Substantia nigra (tissue), 51 donors: ENCODE measurements at places on chromosomes 2 and 18.

- no peak for DNase-seq
These were observed 16.0 kb downstream of the ZBTB7C start for GRCh38 chr18:48393170-48393569.

DNA sequence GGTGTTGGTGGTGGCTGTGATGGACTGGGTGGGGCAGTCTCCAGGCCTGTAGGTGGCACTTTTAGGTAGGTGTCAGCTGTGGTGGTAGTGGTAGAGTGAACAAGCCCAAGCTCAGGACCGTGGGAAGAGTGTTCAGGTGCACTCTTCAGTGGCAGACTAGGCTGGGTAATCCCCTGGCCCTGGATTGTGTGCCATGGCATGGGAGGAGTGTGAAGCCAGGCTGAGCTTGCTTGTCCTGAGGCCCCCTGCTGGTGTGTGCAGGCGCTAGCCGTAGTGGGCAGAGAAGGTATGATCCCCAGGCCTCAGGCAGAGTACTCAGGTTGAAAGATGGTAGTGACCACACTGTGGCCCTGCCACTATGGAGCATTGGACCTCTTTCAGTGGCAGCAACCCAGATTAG, 850.3 kb downstream of the DSC3 start:
- no peak for DNase-seq

- no peak for DNase-seq
These were observed 23.0 kb downstream of the RTP5 start for GRCh38 chr2:241892299-241893137.

GRCh38 chr2:116696223-116696622, 1118.3 kb upstream of the DDX18 start:
- no peak for DNase-seq

DNA sequence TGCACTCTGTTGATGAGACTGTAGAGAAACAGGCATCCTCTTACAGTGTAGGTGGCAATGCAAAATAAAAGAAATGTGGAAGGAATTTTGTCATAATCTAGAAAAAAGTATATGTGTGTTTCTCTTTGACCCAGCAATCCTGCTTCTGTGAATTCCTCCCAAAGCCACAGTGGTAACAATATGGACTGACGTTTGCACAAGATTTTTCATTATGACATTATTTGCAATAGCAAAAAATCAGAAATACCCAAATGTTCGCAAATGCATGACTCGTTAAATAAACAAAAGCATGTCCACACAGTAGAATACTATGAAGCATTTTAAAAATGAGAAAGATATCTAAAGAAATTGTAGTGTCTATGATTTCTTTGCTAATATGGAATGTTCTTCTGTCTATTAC, 255.2 kb upstream of the NRP2 start:
- DNase-seq, result no peak

DNA sequence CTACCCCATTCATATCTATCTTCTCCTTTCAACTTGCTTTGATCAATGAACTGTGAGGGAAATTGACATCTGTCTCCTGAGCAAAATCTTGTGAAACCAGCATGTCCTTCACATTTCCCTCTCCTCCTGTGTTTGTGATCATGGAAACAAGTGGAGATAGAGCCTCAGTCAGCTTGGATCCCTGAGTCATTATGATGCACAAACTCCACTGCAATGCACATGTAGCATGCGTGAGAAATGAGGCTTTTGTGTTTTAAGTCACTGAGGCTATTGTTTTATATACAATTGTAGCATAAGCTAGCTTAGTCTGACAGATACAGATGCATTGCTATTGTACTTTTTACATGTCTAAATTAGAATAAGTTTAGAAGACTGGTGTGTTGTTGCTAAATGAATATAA, 85.2 kb upstream of the HNMT start:
- DNase-seq, result no peak

DNA sequence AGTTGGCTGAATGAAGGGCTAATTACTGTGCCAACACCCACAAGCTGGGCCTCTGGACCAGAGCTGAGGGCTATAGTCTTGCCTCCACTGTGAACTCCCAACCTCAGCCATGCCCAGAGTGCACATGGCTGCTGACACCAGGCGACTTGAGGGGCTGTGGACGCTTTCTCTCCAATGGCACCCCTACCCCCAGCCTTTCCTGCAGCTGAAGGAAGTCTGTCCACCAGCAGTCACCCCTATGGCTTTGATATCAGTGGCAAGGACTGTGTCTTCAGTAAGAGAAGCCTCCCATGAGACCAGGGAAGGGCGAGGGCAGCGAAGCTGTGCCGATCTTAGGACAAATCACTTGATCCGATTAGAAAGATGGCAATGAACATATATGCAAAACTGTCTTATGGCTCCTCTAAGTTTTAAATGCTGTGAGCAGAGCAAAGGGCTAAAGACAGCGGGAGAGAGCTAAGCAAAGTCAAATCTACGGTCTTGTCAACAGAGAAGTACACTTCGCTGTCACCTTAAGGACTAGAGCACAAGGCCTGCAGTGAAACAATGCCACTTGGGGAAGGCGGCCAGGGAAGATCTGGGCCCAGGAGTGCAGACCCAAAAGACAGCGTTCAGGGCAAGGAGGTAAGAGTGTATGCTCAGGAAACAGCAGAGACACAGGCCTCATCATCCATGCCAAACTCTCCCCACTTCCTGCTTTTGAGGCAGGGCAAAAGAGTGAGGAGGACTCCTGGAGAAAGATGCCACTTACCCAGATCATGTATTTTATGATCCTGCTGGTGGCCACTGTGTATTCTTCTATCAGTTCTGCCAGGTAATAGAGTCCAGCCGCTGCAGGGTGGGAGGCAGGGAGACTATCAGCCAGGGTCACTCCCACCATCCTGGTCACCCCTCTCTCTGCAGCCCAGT, 1.5 kb downstream of the TEX261 start:
- no peak for DNase-seq

DNA sequence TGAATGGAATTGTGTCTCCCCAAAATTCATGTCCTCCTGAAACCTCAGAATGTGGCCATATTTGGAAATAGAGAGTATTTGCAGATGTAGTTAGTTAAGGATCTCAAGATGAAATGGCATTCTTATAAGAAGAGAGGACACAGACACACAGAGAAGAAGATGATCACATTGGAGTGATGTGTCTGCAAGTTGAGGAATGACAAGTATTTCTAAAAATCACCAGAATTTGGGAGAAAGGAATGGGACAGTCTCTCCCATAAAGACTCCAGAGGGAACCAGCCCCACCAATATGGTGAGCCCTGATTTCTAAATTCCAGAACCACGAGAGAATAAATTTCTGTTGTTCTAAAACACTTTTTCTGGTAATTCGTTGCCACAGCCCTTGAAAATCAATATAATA, 166.3 kb downstream of the C1D start:
- no peak for DNase-seq

- no peak for DNase-seq
These were observed 641.7 kb upstream of the NRXN1 start for GRCh38 chr2:51673628-51674027.

GRCh38 chr2:138012968-138013367, 48.7 kb downstream of the HNMT start:
- DNase-seq, result no peak

- no peak for DNase-seq
These were observed 34.0 kb upstream of the PLA2R1 start for GRCh38 chr2:160096409-160096808.

DNA sequence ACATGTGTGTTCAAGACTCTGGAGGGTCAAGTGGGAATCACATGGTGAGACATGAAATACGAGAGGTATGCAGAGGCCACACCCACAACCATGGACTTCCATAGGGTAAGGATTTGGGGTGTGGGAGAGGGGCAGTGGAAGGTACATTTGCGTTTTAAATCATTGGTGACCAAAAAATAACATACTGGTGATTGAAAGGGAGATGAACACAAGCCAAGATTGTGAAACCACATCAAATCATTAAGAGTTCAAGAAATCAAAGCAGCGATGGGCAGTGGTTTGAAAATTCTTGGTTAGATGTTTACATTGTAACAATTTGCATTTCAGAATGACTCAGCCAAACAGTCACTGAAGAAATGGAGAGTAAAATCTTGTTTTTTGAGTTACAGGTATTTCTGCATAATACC, 1.9 kb upstream of the CABYR start:
- no peak for DNase-seq

- no peak for DNase-seq
These were observed 339.2 kb upstream of the HNRNPA3 start for GRCh38 chr2:176873403-176873802.

GRCh38 chr18:42437646-42438045, 482.6 kb downstream of the PIK3C3 start:
- no peak for DNase-seq

- DNase-seq, result no peak
These were observed 583.0 kb downstream of the IRS1 start for GRCh38 chr2:226216575-226216974.

GRCh38 chr18:46518438-46518837, 138.6 kb downstream of the LOXHD1 start:
- DNase-seq, result no peak

DNA sequence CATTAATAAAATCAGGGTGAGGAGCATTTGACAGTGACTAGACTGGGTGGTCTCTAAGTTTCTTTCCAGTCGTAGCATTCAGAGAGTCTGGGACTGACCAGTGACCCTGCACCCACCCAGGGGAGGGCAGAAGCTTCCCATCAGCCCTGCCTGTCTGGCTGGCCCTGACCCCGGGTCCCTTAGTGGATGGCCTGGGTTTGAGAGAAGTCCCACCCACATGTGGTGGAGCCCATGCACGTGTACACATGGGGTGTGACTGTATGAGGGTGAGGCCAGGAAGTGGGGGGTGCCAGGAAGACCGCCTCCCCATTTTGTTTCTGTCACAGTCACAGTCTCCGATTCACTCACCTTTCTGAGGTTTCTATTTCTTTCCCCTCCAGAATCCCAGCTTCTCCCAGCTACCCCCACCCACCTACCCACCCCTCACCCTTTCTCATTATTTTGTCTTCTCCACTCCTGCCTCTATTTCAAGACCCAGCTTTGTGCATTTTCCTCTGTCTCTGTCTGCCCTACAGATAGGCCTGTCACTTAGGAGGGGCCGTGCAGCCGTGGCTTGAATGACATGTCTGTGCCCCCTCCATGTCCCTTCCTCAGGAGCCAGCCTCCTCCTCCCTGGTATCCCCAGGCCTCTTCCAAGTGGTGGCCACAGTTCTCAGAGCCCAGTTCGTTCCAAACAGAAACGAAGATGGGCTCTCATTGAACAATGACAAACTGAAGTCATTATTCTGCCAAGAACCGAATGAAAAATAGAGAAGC, 13.6 kb downstream of the CIB4 start:
- no peak for DNase-seq

DNA sequence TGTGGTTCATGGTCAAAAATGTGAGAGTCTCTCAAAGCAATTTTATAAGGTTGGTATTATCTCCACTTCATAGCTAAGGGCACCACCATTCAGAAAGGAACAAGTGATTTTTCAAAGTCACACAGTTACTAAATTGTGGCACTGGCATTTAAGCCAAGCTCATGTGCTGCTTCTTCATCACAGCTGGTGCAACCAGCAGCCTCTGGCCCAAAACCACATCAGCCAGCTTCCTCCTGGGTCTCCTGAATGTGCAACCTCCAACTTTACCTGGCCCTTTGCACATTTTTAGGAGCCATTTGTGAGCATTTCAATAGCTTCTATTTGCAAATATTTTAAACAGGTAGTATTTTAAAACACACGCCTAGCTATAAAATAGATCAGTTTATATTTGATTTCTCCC, 293.7 kb downstream of the BCL11A start:
- no peak for DNase-seq

- DNase-seq, result no peak
These were observed 491.6 kb downstream of the RIT2 start for GRCh38 chr18:42623935-42624334.

DNA sequence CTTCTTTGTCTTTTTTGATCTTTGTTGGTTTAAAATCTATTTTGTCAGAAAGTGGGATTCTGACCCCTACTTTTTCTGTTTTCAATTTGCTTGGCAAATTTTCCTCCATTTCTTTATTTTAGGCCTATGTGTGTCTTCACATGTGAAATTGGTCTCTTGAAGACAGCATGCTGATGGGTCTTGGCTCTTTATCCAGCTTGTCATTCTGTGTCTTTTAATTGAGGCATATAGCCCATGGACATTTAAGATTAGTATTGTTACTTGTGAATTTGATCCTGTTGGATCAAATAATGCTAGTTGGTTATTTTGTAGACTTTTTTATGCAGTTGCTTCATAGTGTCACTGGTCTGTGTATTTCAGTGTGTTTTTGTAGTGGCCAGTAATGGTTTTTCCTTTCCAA, 26.3 kb upstream of the DSG1 start:
- no peak for DNase-seq

GRCh38 chr2:134258684-134259388, 5.0 kb downstream of the MGAT5 start:
- peak; percentile 60 for DNase-seq

DNA sequence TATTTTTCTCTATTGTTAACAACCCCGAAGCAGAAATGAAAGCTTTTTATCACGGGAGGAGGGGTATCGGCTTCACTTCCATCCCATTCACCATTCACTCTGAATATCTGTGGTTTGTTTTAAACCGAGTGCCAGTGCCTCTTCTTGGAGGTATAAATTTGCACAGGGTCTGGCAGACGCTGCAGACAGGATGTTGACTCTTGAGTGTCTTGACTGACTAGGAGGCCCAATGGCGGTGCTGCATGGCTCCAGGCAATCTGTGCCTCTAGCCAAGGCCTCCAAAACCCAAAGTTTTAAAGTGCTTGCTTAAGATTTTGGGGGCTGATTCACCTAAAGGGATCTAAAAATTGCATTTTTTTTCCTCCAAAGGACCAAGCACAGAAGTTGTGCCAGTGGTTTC, 183.8 kb downstream of the LTBP1 start:
- no peak for DNase-seq

DNA sequence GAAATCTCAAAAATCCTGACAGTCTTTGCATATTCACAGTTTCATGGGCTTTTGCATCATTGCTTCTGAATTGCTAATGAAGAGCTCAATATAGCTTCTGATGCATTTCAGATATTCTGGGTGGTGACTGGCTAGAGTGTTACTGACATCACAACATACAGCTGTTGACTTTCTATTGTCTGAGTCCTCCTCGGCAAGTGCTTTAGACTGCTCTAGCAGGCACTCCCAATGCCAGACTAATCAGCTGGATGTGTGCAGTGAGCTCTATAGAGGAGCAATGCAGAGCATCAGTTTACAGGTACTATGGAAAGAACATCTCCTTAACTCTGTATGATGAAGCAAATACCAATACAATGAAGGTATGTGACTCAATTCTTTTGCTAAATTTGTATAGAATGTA, 54.9 kb downstream of the R3HDM1 start:
- DNase-seq, result no peak

DNA sequence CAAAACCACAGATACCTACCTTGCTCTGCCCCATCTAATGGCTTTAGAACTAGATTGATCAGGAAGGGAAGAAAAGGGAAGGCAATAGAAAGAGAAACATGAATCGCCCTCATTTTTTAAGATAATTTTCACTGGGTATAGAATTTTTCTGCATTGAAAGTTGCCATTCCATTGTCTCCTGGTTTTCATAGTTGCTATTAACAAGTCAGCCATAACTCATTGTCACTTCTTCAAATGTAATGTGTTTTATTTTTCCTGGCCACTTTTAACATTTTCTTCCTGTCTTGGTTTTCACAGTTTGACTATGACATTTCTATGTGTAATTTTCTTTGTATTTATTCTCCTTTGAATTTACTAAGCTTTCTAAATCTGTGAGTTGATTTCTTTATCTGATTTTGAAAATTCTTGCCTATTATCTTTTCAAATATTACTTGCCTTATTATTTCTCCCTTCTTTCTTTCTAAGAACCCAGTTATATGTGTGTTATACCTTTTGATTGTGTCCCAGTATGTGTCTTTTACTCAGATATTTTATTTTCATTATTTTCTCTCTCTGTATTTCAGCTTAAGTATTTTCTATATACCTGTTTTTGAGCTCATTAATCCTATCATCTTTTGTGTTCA, 85.5 kb upstream of the GLI2 start:
- no peak for DNase-seq

- DNase-seq, result no peak
These were observed 779.5 kb downstream of the SOCS6 start for GRCh38 chr18:71068338-71068737.
